Thymus (tissue), 14 donors: ENCODE measurements at places on chromosomes 13 and 19. TPM values are rescaled to one million over a fixed set of nuclear protein-coding genes. Genes with fewer than 3 reads are reported as not detected.

Gene CEACAM6
- 1.4 TPM for total RNA-seq

Gene SPRY2
- total RNA-seq, result 7.6 TPM

Gene WDR88
- not detected for total RNA-seq

Gene PRR12
- 2.3 TPM for total RNA-seq

Gene KRTDAP
- total RNA-seq, result 7.9 TPM

Gene PNMA8A
- total RNA-seq, result 45.4 TPM

Gene APOC4
- total RNA-seq, result not detected

Gene PCP2
- total RNA-seq, result 1.9 TPM
